ENCODE measurements at places on chromosomes 4 and X.

- DNase-seq, result no peak
These were observed 51.2 kb downstream of the GATB start for GRCh38 chr4:151709587-151709986.

DNA sequence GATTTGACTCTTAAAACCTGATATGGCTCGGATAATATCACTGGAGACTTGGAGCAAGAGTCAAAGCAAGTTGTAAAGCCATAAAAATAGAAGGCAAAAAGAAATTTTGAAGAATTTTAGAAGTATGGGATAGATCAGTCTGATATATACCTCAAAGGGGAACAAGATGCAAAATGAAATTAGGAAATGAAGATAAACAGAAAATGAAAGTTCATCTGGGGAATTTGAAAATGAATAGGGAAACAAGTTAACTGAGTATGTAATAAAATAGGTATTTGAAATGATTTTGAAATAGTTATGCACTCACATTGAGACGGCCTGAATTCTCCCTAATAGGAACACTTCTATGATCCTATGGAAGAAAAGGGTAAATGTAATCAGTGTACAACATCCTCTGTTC, 5.7 kb downstream of the CYP2U1 start:
- DNase-seq, result no peak

GRCh38 chrX:35819241-35819640, 21.1 kb downstream of the MAGEB16 start:
- DNase-seq, result no peak

GRCh38 chrX:120305531-120306141, 5.6 kb downstream of the TMEM255A start:
- no peak for DNase-seq

Data from omental fat pad (tissue), 4 donors.